NCI-H82 (cell line): ENCODE measurements at places on chromosomes 5 and 9.
A peak's percentile ranks its signal among the peaks of the same experiment; 100 is the strongest.

DNA sequence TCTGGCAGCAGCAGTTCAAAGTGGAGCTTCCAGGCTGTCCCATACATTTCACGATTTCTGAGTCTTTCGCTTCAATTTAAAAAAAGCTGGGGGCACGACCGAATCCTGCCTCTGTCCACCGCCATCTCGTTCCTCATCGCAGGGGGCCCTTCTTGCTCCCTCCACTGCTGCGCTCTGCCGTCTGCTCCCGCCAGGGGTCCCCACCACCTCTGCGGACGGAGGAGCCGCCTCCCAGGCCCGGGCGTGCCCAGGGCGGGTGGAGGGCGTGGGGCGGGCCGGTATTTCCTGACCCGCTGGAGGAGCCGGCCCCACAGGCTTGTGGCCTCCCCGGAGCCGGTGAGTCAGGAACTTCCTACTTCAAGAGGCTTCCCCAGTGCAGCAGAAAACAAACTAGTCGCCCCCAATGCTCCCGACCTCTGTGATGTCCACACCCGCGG is 50.4 kb downstream of the USP20 start:
- DNase-seq: peak; percentile 86

- DNase-seq: no peak
Observed at GRCh38 chr5:1038417-1039209, 30.0 kb downstream of the NKD2 start.

DNA sequence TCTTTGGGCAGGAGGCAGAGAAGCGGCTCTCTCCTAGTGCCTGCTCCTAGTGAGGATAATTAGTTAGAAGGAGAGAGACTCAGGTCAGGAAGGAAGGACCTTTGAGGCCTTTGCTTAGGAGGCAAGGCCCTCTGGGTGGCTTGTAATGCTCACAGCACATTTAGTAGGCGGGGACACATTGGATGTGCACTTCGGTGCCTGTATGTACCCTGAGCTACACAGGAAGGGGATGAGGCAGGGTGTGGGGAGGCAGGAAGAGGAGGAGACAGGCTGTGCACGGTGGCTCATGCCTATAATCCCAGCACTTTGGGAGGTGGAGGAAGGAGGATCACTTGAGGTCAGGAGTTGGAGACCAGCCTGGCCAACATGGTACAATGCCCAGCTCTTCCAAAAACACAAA is 7.2 kb upstream of the LCN2 start:
- no peak for DNase-seq

GRCh38 chr9:7174884-7175283 is 417.1 kb downstream of the KDM4C start:
- DNase-seq: no peak

GRCh38 chr5:158951436-158952247 is 148.1 kb downstream of the EBF1 start:
- no peak for DNase-seq

DNA sequence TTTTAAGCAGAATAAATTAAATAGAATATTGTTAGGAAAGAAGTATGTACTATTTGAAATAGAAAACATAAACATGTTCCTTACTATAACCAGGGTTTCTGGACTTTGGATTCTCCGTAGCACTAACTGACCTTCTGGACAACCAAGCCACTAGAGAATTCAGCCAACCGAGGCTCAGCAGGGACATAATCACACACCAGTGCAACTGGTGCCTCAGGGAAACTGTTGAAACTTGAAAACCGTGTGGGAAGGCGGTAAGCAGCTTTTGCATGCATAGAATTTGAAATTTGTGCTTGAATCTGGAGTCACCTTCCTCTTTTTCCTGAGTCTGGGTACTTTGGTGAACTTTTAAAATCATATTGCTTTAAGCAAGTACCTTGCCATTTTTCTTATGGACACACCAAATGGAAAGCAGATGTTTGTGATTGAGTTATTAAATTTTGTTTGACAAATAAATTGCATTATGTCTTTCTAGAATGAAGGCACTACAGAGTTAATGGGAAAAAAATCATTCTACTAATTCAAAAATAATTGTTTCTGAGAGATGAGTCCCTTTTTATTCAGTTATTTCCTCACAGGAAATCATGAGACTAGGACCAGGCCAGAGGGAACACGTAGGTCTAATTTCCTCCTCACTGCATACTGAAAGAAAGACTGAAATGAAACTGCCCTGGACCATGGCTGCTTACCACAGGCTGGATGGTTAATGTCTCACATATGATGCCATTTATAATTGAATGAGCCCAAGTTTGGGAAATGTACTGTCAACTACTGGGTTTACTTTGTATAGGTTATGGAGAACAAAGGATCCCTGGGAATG is 20.6 kb upstream of the SCAMP1 start:
- DNase-seq: no peak

- no peak for DNase-seq
Observed at GRCh38 chr5:20041326-20042274, 53.6 kb upstream of the CDH18 start.
